Psoas muscle (tissue), 8 donors: ENCODE measurements at places on chromosomes 12 and 14.

- no peak for DNase-seq
Measured at GRCh38 chr14:21672116-21672515, 1.5 kb downstream of the OR4E1 start.

GRCh38 chr12:92398565-92399309, 253.1 kb upstream of the BTG1 start:
- DNase-seq = no peak

DNA sequence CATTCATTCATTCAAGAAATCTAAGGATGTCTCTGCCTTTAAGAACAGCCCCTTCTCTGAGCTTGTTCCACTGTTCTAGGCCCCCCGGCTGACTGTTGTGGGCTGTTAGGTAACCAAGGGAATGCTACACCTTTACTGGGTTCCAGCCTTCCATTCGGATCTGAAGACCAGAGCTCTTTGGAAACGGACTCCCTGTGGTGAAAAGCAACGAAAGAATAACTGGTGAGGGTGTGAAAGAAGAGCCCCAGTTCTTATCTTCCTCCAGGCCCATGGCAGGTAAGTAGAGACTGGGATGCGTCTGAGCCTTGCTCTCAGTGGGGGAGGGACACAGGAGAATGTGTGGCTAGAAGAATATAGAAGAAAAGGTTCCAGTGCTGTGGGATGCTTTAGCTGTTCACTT, 207.4 kb downstream of the TMEM132D start:
- DNase-seq = no peak

- DNase-seq = no peak
Measured at GRCh38 chr12:103875666-103876065, 34.6 kb upstream of the NT5DC3 start.

DNA sequence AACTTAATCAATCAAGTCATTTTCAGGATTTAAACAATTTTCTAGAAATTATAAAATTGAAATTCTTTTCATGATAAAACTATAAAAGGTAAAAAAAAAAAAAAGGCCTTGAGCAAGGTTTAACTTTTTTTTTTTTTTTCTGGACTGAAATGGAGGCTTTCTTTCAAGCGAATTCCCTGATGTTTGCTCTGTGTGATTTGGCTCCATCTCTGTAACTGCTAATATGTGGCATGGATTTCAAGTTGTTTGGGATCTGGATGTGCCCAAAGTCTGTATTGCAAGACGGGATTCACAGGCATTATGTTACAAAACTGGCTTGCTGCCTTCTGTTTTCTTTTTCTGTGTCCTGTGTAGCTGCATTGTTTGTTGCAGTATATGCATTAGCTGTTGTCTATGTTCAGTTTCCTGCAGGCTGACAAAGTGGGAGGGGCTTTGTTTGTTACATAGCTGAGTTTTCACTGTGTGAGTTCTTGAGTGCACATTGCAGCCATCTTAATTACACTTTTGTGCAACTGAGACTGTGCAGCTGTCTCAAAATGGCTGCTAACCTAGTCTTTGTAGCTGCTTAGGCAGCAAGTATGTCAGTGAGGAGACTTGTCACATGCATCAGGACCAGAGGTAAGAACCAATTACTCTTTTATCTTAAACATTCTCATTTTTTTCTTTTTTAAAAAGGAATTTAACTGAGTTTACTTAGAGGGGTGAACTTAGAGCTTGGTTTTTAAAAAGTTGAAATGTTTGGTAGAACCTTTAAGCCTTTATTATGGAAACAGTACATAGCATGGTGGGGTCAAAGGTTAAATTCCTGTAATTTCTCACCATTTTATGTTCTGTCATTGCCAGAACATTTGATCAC, 19.5 kb downstream of the ATF7IP start:
- DNase-seq = no peak

DNA sequence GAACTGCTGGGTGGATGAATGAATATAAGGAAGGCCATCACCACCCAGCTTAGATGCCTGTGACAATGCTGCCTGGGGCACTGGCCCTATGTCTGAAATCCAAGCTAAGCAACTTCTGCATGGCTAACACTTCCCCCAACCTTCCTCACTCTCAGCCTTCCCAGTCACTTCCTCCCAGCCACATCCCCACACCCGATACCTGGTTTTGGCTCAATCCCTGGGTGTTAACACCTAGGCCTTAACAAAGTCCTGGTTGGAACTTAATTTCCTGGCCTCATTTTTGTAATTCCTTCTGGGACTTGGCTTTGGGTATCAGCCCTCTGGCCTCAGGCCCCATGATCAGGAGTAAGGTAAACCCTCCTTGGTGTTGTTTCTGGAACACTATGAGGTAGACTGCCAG, 110.0 kb downstream of the EFCAB11 start:
- no peak for DNase-seq

- no peak for DNase-seq
Measured at GRCh38 chr14:27387463-27387862, 789.6 kb upstream of the NOVA1 start.

- no peak for DNase-seq
Measured at GRCh38 chr12:68199127-68199526, 26.5 kb downstream of the IL26 start.

- DNase-seq = no peak
Measured at GRCh38 chr12:75984577-75985182, 46.9 kb downstream of the PHLDA1 start.

DNA sequence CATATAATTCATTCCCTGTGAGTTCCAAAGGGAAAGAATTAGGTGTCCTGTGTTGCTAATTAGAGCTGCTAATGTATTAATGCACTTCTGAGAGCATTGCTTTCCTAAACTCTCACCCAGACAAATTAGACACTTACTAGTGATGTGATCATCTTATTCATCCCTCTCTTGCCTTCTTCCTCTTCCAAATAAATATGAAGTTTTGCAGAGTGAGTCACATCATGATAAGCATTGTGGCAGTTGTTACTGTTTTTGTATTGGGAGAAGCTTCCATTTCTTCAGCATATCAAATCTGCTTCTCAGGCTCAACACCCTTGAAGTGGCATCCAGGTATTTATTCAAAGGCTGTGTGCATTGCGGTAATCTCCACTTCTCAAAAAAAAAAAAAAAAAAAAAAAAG, 37.3 kb upstream of the E2F7 start:
- no peak for DNase-seq

DNA sequence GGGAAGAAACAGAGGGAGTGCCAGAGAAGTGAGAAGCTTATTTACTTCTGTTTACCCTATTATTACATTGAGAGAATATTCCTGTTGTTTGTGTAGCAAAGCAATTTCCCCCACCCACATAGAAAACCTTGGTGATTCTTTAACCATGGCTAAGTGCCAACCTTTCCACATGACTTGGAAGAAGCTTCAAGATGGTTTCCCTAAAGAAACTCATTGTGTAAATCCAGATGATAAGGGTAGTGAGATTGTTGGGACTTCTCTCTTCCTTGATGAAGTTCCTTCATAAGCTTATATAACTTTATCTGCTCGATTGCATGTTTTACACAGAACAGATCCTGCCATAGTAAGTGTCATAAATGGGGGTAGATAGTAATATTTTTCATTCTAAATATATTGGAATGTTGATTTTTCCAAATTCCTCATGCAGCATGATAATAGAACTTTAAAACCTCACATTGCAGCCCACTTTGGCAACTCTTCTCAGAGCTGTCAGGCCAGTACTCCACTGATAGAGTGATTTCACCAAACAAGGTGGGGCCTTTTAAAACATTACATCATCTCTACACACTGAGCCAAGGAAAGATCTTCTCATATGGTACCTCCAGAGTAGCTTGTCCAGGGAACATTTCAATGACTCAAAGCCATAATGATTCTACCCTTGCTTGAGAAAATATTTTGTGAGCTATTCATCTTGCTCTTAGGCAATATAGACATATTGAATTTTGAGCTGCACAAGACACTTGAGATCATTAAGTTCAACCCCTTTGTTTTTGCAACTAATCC, 47.8 kb upstream of the KIF21A start:
- no peak for DNase-seq

DNA sequence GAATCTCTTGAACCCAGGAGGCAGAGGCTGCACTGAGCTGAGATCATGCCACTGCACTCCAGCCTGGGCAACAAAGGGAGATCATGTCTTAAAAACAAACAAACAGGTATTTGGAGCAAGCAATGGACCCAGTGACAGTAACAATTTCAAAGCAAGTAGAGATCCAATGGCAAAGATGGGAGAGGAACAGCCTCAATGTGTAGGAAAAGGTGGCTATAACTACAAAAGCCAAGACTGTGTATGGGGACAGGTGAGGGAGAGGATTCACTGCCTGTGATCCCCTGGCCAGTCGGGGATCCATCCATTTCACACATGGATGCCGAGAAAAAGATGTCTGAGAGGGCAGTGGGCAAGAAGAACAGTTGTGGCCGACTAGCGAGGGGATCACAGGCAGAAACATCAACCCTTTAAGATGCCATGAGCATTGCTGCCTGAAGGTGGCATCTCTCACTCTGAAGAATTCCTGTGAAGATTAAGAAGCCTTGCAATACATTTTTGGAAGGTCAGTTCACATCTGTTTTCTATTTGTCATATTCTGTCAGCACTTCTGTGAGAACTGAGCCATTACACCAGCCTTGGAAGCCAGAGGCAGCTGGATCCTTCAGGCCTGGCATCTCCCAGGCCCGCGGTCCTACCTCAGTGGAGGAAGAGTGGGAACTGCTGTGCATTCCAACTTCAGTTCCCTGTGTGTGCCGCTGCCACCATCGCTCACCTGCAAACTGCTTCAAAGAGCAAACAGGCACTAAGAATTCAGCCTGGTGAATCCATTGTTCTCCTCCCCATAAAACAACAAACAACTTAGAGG, 54.5 kb upstream of the FRS2 start:
- DNase-seq = peak; percentile 70

- DNase-seq = no peak
Measured at GRCh38 chr12:2904260-2904659, 13.6 kb downstream of the TULP3 start.

GRCh38 chr12:23349564-23349963, 599.9 kb downstream of the SOX5 start:
- no peak for DNase-seq

GRCh38 chr12:49548822-49549648, 10.2 kb downstream of the KCNH3 start:
- no peak for DNase-seq

DNA sequence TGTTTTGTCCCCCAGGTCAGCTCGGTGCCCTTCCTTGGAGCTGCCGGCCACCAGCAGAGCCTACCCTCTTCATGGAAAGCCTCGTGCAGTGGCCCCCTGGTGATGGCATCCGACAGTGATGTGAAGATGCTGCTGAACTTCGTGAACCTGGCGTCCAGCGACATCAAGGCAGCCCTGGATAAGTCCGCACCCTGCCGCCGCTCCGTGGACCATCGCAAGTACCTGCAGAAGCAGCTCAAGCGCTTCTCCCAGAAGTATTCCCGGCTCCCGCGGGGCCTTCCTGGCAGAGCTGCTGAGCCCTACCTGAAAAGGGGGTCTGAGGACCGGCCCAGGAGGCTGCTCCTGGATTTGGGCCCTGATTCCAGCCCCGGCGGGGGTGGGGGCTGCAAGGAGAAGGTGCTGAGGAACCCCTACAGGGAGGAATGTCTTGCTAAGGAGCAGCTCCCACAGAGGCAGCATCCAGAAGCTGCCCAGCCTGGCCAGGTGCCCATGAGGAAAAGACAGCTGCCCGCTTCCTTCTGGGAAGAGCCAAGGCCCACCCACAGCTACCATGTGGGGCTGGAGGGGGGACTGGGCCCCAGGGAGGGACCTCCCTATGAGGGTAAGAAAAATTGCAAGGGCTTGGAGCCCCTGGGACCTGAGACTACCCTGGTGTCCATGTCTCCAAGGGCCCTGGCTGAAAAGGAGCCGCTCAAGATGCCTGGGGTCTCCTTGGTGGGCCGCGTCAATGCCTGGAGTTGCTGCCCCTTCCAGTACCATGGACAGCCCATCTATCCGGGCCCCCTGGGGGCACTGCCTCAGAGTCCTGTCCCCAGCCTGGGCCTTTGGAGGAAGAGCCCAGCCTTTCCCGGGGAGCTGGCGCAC, 1.3 kb downstream of the FAM181A start:
- DNase-seq = peak; percentile 70

GRCh38 chr14:91829511-91829910, 37.8 kb downstream of the TC2N start:
- DNase-seq = no peak

- DNase-seq = peak; percentile 31
Measured at GRCh38 chr14:103281496-103282231, 52.4 kb upstream of the EIF5 start.

DNA sequence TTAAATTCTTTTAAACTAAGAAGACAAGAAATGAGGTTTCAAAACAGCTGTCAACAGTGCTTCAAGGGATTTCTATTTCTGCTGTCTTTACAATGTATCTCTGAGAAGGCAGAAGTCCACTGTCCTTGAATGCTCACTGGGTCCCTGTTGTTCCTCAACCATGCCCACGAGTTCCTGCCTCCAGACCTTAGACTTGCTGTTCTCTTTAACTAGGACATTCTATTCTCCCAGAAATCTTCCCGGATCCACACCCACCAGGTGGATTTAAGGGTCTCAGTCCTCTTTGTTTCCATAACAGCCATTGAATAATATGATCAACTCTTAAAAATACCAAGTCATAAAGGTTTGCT, 6.7 kb upstream of the SLC41A2 start:
- no peak for DNase-seq

DNA sequence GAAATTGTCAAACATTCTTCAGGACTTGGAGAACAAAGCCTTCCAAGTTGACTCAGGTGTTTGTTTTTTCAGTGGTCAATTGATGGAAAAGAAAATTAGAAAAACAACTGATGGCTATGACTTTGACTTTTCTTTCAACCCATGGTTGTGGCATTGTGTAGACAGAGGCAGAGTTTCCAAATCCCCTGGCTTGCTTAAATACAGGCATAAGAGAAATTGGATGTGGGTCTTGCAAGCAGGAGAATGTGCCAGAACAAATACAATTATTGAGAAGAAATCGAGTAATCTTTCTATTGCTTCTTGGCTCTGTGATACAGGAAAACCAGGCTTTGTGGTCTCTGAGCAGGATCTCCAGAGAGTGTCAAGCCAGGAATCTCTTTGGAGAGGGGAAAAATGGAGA, 40.9 kb upstream of the FRMD6 start:
- DNase-seq = no peak

GRCh38 chr12:84561351-84561750, 351.2 kb downstream of the SLC6A15 start:
- no peak for DNase-seq

DNA sequence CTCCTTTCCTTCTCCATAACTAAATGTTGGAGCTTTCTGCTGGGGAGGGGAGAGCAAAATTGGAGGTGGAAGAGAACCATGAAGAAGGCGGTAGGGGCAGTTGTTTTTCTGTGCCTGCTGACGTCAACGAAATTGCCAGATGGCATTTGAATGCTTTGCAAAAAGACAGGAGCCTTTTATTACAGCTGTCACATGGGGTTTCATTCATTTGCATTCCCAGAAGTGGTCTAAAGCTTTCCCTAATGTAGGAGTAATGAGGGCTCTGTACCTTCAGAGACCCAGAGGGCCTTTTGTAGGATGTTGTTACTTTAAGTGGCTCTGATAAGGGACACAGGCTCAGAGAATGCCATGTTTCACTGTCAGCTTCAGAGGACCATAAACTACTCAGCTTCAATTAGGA, 107.1 kb upstream of the SLCO1C1 start:
- DNase-seq = no peak

GRCh38 chr12:89962648-89963047, 254.0 kb upstream of the ATP2B1 start:
- no peak for DNase-seq
